Right atrium auricular region (tissue), 2 donors: ENCODE measurements at places on chromosomes 7 and 10. TPM values are rescaled to one million over a fixed set of nuclear protein-coding genes. Genes with fewer than 3 reads are reported as not detected.

DNA sequence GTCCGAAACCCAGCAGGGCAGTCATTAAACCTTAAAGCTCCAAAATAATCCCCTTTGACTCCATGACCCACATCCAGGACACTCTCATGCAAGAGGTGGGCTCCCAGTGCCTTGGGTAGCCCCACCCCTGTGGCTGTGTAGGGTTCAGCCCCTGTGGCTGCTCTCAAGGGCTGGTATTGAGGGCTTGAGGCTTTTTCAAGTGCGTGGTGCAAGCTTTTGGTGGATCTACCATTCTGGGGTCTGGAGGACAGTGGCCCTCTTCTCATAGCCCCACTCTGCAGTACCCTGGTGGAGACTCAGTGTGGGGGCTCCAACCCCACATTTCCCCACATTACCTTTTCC lies 50.5 kb downstream of the RSBN1L start:
- DNase-seq = no peak

DNA sequence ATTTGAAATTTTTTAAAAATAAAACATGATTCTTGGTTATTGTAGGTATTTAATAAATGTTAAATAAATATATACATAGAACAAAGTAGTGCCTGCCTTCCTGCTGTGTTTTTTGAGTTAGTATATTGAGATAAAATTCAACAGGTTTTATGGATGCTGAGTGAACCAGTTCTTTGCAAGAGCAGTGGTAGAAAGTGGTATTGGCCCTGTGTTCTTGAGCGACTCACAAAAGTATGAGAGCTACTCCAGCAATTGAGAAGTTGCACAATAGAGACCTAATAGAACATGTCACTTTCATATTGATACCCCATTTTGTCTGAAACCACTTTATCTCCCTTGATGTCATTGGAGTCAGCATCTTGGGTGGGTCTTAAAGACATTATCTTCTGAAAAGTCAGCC lies 32.6 kb upstream of the GJD4 start:
- no peak for DNase-seq

The INHBA gene
- 22.2 TPM for total RNA-seq

DNA sequence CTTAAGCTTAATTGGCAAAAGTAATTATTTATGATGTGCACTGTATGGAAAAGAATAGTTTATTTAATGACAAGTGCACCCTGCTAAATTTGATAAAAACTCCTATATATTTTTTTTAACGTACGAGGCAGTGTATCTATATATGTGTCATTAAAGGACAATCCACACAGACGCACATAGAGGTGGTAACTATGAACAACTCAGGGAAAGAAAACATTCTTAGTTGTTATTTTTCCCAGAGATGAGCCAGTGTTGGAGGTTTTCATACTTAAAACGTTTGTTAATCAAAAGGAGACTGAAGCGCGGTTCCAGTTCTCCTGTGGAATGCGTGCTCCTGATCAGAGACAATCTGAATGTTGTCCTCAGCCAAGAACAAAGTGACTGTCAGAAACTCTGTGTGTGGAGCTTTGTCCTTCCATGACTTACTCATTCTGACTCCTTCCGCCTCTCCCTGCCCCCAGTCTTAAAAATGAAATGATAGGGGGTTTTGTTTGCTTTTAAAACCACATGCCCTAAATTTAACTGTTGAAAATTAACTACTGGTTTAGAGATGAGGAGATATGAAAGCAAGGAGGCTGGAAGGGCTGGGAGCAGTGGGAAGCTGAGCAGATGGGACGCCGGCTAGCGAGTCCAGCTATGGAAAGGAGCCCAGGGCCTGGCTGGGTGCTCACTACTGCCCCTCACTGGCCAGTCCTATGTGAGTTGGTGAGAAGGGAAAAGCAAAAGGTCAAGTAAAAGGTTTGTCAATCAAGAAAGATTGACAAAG lies 99.6 kb downstream of the SVIL start:
- DNase-seq = peak; percentile 73

The TMEM176A gene
- 102 TPM for total RNA-seq

- DNase-seq = no peak
Observed at GRCh38 chr7:22651534-22652243, 75.3 kb upstream of the IL6 start.

The MNX1 gene
- total RNA-seq = not detected

- peak; percentile 62 for DNase-seq
Observed at GRCh38 chr10:69685802-69686585, 55.9 kb downstream of the FAM241B start.

The CFTR gene
- 1.3 TPM for total RNA-seq

- no peak for DNase-seq
Observed at GRCh38 chr10:69486922-69487730, 35.9 kb downstream of the TSPAN15 start.

- DNase-seq = no peak
Observed at GRCh38 chr7:43307522-43307921, 195.1 kb downstream of the HECW1 start.

DNA sequence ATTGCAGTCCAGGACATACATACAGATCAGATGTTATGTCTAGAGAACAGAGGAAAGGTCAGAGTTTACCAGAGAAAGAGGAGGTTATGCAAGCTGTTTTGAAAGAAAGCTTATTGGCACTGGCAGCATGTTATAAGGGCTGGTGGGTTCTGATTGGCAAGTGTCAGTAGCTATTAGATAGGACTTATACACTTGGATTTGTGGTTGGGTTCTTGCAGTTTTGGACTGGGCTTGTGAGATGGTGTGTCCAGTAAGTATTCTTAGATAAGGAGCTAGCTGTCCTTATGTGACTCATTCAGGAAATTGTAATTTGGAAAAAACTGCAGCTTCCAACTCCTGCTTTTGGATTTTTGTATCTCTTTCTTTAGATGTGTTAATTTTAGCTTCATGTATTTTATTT lies 130.7 kb upstream of the NAMPT start:
- DNase-seq = no peak

- no peak for DNase-seq
Observed at GRCh38 chr10:111954386-111954785, 229.2 kb downstream of the GPAM start.

The PTPRE gene
- 23.5 TPM for total RNA-seq

GRCh38 chr7:151394076-151395035 lies 15.5 kb downstream of the WDR86 start:
- no peak for DNase-seq

- DNase-seq = no peak
Observed at GRCh38 chr10:92213049-92213448, 77.8 kb downstream of the CPEB3 start.

DNA sequence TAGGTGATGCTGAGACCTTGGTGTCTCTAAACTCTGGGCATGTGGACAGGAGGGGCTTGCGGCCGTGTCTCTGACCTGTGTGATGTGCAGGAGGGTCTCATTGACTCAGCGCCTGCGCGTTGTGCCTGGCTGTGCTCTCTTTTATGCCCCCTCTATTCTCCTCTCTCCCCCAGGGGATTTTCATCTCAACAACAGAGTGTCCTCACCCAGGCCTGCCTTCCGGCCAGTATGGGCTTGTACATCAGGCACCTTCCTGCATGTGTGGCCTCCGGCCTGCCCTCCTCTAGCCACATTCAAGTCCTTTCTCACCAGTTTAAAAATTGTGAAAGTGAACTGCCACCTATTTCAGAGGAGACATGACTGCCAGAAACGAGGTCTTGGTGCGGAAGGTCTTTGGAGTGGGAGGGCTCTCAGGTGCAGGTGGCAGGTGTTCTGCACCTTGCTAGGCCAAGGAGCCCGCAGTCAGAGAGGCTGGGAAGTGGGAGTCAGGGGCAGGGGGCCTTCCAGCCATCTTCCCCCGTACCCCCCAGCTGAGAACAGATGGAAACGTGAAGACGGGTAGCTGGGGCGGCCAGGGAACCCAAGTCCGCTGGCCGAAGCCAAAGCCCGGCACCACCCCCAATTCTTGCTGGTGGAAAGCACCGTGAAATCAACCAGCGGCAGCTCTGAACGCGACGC lies 531 bp upstream of the INTS15 start:
- no peak for DNase-seq

GRCh38 chr10:90407131-90407530 lies 450.7 kb downstream of the HTR7 start:
- no peak for DNase-seq

DNA sequence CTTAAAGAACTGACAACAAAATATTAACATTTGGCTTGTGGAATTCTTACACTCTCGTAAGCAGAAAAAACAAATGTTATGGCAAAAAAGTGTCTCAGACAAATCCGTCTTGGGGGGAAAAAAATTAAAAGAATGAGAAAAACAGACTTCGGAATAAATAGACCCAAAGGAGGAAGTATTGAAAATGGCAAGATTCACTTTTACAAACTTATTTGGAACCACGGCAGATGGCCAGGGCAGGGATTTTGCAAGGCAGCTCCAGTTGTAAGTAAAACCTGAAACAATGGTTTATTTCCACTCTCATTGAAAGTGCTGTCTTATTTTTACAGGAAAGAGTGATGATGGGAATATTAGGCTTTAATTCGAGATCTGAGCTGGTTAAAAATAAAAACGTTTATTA lies 1.5 kb upstream of the ZNF438 start:
- DNase-seq = no peak

The CALHM1 gene
- not detected for total RNA-seq

- no peak for DNase-seq
Observed at GRCh38 chr7:52668435-52668834, 367.0 kb upstream of the POM121L12 start.

DNA sequence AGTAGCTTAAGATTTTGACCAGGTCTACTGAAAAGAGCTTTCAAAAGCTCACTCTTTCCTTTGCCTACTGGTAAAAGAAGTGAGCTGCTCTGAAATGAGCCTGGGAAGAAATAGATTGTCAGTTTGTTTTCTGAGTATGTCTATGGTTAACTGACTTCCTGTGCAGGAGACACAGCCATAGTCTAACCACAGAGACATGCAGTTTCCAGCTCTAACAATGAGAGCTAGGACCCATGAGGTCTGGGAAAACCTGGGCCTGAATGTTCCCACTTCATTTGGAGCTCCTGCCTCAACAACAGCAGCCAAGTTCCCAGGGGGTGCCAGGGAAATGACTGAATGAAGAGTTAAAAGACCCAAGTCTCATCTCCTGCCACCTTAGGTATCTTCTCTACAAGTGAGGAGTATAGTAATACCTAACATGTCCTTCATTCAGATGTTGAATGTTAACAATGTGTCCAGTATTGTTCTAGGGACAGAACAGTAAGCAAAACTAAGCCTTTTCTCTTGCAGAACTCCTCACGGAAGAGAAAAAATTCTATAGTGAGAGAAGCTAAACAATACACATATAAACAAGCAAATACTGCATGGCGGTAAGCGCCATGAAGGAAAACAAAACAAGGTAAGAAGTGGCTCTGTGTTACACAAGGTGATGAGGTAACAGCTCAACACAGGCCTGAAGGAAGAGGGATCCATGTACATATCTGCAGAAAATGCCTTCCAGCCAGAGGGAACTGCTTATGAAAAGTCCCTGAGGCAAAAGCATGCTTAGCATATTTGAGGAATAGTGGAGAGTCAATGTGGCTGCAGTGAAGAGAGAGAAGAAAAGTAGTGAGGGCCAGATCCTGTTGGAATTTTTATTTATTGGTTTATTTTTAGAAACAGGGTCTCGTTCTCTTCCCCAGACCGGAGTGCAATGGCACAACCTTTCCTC lies 26.4 kb upstream of the ANKRD1 start:
- DNase-seq = no peak

DNA sequence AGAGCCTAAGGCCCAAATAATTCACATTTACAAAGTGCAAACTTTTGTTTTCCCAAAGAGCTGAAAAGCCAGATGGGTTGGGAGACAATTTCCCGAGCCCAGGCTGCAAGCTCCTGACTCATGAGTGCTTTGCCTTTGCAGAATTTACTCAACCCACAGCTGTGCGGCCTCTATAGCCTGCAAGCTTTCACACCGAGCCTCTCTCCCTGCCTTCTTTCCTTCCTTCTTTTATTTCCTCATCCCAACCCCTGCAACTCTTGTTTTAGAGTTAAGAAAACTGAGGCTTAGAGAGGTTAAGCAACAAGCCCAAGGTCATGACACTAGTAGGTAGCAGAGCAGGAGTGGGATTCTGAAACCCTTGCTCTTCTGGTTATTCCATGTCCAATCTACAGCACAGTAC lies 203.0 kb upstream of the GPR26 start:
- DNase-seq = no peak

DNA sequence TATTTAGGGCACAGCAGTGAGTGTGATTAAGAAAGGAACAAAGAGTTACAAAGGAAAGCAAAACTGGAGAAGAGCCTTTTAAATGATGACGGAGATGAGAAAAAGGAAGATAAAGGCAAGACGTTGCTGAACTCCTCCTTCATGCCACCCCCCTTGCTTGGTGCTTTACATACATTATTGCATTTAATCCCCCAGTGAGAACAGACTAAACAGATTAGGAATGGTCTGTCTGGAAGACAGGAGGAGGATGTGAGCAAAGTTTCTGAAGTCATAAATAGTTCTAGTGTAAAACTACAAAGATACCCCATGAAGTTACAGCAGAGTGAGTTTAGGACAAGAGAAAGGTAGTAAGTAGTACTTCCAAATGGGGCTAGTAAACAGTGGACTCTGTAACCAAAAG lies 113.5 kb downstream of the PLCE1 start:
- DNase-seq = no peak
